HepG2 (cell line): ENCODE measurements at places on chromosomes 12 and 14.

DNA sequence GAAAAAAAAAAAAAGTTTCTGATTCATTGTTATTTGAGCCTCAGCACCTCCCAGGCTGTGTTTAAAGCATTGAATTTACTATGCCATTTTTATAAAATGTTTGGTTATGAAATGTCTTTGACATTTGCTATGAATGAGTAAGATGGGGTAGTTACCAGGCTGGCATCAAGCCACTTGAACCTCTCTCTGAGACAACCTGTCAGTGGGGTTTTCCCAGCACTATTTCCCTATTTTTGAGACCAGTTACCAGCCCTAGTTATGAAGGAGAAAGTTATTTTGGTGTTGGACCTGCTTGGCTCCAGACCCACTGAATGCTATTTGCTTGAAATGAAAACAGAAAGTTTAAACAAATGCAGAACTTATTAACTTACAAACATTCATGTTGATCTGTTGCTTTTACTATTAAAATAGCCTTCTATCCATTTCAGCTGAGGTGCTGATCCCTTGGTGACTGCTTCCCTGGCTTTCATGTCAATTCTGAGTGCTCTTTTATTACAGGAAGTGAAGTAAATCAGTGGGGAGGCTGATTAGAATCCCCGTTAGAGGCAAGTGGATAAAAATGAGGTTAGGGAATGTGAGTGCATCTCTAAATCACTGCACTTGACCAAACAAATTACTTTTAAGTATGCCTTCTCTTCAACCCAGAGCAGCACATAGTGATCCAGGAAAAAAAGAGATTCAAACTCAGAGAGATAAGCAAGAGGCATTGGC lies 37.8 kb downstream of the LLPH start:
- H3K4me3 ChIP-seq = no peak overlapping the region
- no peak for DNase-seq
- no peaks in the 10 kb centered on the region for H3K27me3 ChIP-seq
- no peaks in the 10 kb centered on the region for H3K36me3 ChIP-seq
- no peak overlapping the region for H3K27ac ChIP-seq
- 0 out of 2 replicates have a peak, but pooled peaks cover 5% of the 10 kb centered on the region for H3K4me1 ChIP-seq

DNA sequence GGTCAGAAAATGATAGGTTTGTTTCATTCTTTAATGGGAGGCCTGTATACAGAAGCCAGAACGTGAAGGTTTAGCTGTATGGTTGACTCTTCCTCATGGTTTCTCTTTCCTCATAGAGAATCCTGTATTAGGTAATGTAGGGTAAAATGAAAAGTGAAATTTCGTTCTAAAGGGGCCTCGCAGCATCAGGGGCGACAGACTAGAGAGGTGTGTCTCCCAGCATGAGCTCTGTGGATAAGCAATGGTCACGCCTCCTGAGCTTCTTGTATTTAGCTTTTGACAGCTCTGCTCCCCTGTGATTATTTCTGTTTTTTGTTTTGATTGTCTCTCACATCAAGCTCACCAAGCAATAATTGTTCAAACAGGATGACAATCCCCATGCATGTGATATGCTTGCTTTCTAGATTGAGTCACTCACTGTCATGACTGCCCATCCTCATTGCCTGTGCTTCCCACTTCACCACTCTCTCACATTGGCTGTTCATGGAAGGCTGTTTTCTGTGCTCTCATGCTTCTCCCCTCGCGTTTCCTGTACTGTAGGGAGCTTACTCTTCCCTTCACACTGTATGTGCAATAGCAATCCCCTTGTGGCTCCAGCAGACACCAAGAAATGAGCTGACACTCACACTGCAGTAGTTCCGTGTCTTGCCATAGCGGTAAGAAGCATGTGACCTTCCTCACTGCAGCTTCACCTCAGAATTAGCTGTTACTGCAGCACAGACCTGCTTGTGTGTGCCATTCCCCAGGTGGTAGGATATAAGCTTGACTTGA lies 44.0 kb downstream of the RAD52 start:
- H3K4me1 ChIP-seq = no peaks in the 10 kb centered on the region
- H3K27me3 ChIP-seq = no peaks in the 10 kb centered on the region
- DNase-seq = no peak
- peaks cover 93% of the 10 kb centered on the region for H3K36me3 ChIP-seq

DNA sequence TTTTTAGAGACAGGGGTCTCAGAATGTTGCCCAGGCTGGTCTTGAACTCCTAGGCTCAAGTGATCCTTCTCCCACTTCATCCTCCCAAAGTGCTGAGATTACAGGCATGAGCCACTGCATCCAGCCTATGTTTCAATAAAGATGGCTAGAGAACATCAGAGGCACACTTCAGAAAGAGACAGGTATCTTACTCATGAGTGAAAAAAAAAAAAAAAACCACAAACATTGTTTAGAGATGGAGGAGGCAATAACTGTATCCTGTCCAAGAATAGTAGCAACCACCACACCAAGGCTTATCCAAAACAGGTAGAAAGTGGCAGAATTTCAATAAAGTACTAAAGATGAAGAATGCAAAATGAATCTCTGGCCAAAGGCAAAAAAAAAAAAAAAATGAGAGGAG lies 30.3 kb downstream of the EEA1 start:
- H3K4me1 ChIP-seq = peaks cover 25% of the 10 kb centered on the region
- H3K36me3 ChIP-seq = no peaks in the 10 kb centered on the region; the same call in 2 of the 3 replicates
- no peak overlapping the region for H3K4me3 ChIP-seq
- no peaks in the 10 kb centered on the region; the same call in 1 of the 2 replicates for H3K27me3 ChIP-seq

GRCh38 chr12:124543052-124543589 lies 24.3 kb downstream of the NCOR2 start:
- H3K4me3 ChIP-seq = no peak overlapping the region
- DNase-seq = no peak
- no peaks in the 10 kb centered on the region; the same call in 2 of the 3 replicates for H3K36me3 ChIP-seq
- no peak overlapping the region for H3K27ac ChIP-seq
- H3K4me1 ChIP-seq = peaks cover 30% of the 10 kb centered on the region

DNA sequence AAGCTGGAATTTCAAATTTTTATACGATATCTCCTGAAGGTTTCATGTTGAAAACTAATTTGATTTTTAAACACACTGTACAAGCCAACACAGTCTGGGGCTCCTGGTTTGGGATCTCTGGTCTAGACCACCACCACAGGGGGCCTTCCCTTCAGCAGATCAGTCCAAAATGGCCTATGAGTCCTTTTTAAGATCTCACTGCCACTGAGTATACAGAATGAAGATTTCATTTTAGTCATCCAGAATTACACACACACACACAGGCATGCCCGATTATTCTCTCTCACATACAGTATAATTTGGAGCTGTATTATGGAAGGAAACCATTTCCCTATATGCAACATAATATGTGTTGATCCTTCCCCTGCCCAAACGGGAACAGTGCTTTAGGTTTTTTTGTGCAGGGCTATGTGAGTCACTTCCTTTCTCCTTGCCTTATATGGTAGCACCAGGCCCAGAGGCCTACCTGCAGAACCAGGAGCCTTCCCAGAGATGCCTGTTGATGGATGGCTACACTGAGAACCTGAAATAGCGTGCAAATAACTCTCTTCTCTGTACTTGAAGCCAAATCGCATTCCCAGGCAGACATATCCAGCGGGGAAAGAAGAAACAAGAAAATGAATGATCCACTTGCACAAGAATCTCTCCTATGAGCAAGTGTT lies 28.1 kb upstream of the WNK1 start:
- H3K27ac ChIP-seq = no peak overlapping the region
- DNase-seq = no peak
- no peak overlapping the region for H3K4me3 ChIP-seq
- peaks cover 25% of the 10 kb centered on the region for H3K4me1 ChIP-seq
- H3K36me3 ChIP-seq = no peaks in the 10 kb centered on the region
- peaks cover 4% of the 10 kb centered on the region; the same call in 1 of the 3 replicates for H3K27me3 ChIP-seq

- H3K27ac ChIP-seq = no peak overlapping the region
- DNase-seq = no peak
- no peaks in the 10 kb centered on the region; the same call in 1 of the 2 replicates for H3K36me3 ChIP-seq
- no peaks in the 10 kb centered on the region for H3K27me3 ChIP-seq
- H3K4me3 ChIP-seq = no peak overlapping the region
These were observed 34.2 kb downstream of the MDM1 start for GRCh38 chr12:68297929-68298328.

DNA sequence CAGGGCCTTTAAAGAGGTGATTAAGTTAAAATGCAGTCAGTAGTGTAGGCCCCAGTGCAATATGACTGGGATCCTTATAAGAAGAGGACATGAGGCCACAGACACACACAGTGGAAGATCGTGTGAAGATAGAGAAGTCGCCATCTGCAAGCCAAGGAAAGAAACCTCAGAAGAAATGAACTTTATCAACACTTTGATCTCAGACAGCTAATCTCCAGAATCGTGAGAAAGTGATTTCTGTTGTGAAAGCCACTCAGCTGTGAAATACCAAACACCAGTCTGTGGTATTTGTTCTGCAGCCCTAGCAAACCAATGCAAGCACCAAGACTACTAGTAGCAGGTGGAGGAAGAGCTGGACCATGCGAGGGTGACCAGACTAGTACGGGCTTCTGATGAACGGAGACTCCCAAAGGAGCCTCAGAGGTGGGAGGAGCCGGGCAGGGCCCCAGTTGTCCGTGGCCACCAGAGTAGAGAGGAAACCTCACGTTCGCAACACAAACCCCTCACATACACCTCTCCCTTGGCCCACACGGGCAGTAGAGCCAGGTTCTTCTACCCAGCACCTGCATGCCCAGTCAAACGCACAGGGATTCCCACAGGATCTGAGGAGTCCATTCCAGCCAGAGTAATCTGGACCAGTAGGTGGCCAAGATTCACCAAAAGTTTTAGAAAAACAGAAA lies 243.0 kb downstream of the TTC8 start:
- no peak overlapping the region for H3K4me3 ChIP-seq
- no peak overlapping the region for H3K27ac ChIP-seq
- H3K27me3 ChIP-seq = peaks cover 10% of the 10 kb centered on the region; the same call in 2 of the 3 replicates
- no peak for DNase-seq
- no peaks in the 10 kb centered on the region for H3K36me3 ChIP-seq
- H3K4me1 ChIP-seq = no peaks in the 10 kb centered on the region

- no peaks in the 10 kb centered on the region for H3K4me1 ChIP-seq
- no peak overlapping the region for H3K4me3 ChIP-seq
- no peak for DNase-seq
- H3K36me3 ChIP-seq = no peaks in the 10 kb centered on the region
- no peak overlapping the region for H3K27ac ChIP-seq
These were observed 13.0 kb upstream of the PCED1B start for GRCh38 chr12:47066278-47067025.

DNA sequence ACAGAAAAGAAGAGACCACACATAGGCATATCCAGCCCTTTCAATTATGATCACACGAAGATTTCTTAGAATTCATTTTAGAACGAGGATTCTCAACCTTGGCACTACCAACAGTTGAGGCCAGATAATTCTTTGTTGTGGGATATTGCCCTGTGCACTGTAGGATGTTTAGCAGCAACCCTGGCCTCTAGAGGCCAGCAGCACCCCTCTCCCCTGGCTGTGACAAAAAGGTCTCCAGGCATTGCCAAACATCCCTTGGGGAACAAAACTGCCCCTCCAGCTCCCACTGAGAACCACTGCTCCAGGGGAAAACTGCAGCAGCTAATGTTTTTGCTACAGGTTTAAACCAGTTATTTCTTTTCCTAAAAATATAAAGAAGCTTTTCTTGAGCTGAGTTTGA lies 7.1 kb downstream of the NT5DC3 start:
- H3K27me3 ChIP-seq = no peaks in the 10 kb centered on the region
- H3K36me3 ChIP-seq = no peaks in the 10 kb centered on the region
- no peak overlapping the region for H3K4me3 ChIP-seq
- H3K27ac ChIP-seq = no peak overlapping the region
- no peak for DNase-seq
- peaks cover 83% of the 10 kb centered on the region for H3K4me1 ChIP-seq

DNA sequence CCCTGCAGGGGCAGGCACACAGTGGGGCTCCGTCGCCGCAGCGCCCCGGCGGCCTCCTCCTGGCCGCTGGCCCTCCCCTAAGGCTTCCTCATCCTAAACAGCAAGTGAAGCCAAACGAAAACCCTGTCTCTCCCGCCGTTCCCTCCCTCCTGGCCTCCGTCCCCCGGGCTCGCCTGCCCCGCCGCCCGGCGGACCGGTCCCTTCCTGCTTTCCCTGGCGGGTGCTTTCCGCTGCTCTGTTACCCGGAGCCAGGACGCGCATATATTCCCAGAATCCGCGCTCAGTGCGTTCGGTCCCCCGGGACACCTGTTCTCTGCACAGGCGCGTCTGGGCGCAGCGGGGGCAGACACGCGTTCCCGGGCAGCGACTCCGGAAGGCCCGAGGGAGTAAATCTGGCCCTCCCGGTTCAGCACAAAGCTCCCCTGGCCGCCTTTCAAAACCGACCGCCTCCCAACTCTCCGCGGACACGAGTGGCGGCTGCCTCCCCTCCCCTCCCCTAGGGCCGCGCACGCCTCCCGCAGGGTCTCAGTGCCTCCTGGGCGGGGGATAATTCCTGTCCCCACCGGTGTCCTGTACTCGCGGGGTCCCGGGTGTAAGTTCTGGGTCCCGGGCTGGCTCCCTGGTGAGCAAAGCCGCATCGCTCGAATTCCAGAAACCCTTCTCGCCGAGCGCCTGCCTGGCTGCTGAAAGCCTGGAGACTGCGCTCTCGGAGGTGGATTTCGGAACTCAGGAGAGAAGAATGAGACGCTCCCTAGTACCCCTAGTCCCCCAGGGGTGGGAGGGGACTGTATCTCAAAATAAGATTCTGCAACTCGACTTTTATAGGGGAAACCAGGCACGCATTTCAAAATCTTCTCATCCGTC lies 21.4 kb upstream of the CEP170B start:
- H3K27me3 ChIP-seq = no peaks in the 10 kb centered on the region; the same call in none of the 2 replicates
- no peaks in the 10 kb centered on the region for H3K36me3 ChIP-seq
- DNase-seq = no peak
- H3K4me3 ChIP-seq = no peak overlapping the region

- peaks cover 35% of the 10 kb centered on the region for H3K4me1 ChIP-seq
- no peaks in the 10 kb centered on the region for H3K27me3 ChIP-seq
- no peak for DNase-seq
These were observed 14.1 kb downstream of the SUSD6 start for GRCh38 chr14:69625299-69626131.

DNA sequence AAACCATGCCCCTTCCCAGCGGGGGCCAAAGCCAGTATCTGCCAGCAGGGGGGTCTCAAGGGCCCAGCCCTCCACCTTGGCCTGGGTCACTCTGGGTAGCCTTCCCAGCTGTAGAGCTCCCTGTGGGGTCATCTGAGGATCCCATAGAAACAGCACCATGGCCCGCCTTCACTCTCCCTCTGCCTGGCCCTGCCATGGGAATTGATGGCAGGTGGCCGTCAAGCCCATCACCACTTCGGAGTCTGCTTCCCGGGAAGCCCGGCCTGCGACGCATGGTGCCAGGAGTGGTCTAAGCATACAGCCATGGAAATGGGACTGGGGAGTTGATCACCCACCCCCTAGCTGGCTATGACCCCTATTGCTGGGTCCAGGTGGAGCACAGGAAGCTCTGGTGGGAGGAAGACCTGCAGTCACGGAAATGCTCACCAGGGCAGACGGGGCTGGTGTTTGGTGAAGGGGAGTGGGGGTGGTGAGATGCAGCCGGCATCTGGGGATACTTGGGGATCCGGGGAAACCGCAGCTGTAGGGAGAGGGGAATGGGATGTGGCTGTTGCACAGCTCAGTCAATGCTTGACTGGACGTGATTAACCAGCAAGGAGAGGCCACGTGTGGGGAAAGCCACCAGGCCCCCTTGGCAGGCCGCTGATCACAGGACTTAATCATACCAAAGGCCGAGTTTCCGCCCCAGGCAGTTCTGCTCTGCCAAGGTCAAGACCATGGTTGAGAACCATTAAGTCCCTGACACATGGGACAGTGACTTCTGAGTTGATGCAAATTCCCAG lies 52.2 kb upstream of the DIO3 start:
- no peak overlapping the region for H3K4me3 ChIP-seq
- H3K27ac ChIP-seq = no peak overlapping the region
- H3K36me3 ChIP-seq = no peaks in the 10 kb centered on the region
- H3K27me3 ChIP-seq = peaks cover 5% of the 10 kb centered on the region
- peaks cover 15% of the 10 kb centered on the region for H3K4me1 ChIP-seq
- no peak for DNase-seq
